ENCODE measurements at places on chromosomes 7 and 10. TPM values are rescaled to one million over a fixed set of nuclear protein-coding genes. Genes with fewer than 3 reads are reported as not detected.

MGMT gene
- total RNA-seq: 15.4 TPM

FEZF1 gene
- total RNA-seq: not detected

PTPN20 gene
- total RNA-seq: 13.0 TPM

GHRHR gene
- total RNA-seq: not detected

CCL24 gene
- not detected for total RNA-seq

CNTNAP2 gene
- 0.99 TPM for total RNA-seq

MBL2 gene
- not detected for total RNA-seq

FHIP2A gene
- 26.6 TPM for total RNA-seq

FANK1 gene
- total RNA-seq: 0.30 TPM

ST8SIA6 gene
- 10.1 TPM for total RNA-seq

ZNF727 gene
- 3.1 TPM for total RNA-seq
